ENCODE measurements at places on chromosomes 13 and 19. TPM values are rescaled to one million over a fixed set of nuclear protein-coding genes. Genes with fewer than 3 reads are reported as not detected.

BRME1 gene
- total RNA-seq = not detected

CYP4F3 gene
- total RNA-seq = not detected

NALCN gene
- not detected for total RNA-seq

DIS3 gene
- total RNA-seq = 30.8 TPM

DMRTC2 gene
- total RNA-seq = not detected

HS6ST3 gene
- not detected for total RNA-seq
